ENCODE measurements at places on chromosomes 2 and 18. TPM values are rescaled to one million over a fixed set of nuclear protein-coding genes. Genes with fewer than 3 reads are reported as not detected.

DNA sequence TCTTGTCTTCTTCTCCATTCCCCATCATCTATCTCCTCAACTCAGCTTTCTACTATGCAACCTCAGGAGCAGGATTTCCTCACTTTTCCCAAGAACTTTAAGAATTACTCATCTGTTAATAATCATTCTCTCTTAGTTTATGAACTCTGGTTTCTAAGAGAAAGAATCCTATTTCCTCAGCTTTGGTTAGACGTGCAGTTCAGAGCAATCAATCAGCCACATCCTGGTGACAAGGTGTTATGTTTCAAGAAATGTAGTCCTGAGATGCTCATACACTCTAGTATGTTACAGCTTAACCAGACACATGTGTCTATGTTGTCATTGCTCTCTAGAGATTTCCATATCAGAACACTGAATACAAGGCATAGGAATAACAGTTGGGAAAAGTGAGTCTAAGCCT, 277.9 kb downstream of the MBD2 start:
- peak; percentile 32 for DNase-seq

- DNase-seq: no peak
Measured at GRCh38 chr2:181172676-181173075, 192.3 kb downstream of the UBE2E3 start.

DNA sequence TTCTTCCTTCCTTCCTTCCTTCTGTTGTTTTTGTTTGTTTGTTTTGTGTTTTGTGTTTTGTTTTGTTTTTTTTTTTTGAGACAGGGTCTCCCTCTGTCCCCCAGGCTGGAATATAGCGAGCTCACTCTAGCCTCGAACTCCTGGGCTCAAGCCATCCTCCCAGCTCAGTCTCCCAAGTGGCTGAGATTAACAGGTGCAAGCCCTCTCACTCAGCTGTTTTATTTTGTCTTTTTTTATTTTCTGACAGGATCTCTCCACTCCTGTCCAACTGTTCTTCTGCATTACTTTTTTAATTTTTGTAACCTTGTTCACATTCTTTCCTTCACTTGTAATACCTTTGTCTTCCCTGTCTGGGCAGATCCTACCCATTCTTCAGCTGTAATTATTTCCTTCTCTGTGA, 23.6 kb downstream of the MAP3K20 start:
- no peak for DNase-seq

GRCh38 chr2:151228847-151229512, 32.7 kb downstream of the RBM43 start:
- no peak for DNase-seq

GRCh38 chr2:175836361-175836760, 165.7 kb downstream of the LNPK start:
- DNase-seq: peak; percentile 41

- DNase-seq: no peak
Measured at GRCh38 chr2:177754492-177754873, 318.1 kb downstream of the PDE11A start.

Gene SIGLEC15
- 1.5 TPM for polyA plus RNA-seq

Gene CCDC148
- 0.51 TPM for polyA plus RNA-seq

Gene PIK3C3
- 45.0 TPM for polyA plus RNA-seq

Gene AGXT
- polyA plus RNA-seq: not detected

Gene RBM45
- 17.4 TPM for polyA plus RNA-seq

Measured in GM23248 (cell line).